Germinal center (tissue), 1 donor: ENCODE measurements at places on chromosomes 5 and 9.

DNA sequence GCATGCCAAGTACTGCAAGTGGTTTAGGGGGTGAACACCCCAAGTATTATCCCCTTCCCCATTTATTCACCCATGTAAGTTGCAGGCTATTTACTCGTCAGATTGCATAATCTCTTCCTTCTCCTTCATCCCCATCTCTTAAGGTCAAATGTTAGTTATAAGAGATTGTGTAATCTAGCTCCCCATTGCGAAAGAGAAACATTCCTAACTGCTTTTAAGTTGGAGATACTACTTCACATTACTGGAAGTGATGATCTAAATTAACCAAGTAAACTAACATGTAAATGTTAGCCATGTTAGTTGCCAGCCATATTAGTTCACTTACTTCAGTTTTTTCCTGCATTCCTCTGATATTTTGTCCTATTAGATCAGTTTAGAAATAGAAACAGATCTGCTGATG is 262.3 kb downstream of the TAF11L14 start:
- DNase-seq: no peak

DNA sequence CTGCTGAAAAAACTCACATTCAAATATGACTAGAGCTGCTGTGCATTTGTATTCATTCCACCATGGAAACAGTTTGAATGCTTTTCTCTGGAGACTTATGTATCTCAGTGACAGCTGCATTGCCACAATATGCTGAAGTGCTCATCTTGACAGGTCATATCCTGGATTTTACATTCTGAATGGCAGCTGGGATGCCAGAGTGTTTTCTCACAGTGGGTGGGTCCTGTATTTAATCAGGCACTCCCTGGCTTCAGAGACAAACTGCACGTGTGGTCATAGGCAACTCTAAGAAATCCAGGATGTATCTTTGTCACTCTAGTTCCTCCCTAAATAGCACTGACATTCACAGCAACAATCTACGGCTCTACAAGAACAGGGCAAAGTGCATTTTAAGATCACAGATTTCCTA is 75.6 kb downstream of the ST8SIA4 start:
- DNase-seq: no peak

DNA sequence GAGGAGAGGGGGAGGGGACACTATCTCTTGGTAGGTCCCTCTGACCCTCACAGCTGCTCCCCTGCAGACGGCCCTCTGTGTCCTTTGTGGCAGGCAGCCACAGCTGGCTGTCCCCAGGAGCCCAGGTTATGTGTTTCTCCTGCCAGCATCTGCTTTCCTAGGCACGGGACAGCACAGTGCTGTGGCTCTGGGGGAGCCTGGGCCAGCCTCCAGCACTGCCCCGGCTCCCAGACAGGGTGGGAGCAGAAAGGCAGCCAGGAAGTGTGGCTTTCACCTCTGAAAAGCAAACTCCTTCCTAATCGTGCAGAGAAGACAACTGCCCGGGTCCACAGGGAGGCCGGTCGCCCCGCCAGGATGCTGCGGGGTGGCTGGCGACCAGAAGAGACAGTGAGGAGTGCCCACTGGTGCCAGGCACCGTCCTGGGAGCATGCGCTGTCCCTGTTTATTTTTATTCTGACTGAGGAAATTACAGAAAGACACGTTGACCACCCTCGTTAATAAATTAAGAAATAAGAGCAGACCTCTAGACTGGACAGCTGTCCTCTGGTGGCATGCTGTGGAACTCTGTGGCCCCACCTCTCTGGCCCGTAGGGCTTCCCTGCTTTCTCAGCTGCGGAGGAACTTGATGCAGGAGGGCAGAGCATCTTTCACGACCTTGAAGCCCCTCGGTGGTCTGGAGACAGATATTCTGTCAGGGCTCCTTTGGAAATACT is 240.3 kb downstream of the FANCC start:
- no peak for DNase-seq

DNA sequence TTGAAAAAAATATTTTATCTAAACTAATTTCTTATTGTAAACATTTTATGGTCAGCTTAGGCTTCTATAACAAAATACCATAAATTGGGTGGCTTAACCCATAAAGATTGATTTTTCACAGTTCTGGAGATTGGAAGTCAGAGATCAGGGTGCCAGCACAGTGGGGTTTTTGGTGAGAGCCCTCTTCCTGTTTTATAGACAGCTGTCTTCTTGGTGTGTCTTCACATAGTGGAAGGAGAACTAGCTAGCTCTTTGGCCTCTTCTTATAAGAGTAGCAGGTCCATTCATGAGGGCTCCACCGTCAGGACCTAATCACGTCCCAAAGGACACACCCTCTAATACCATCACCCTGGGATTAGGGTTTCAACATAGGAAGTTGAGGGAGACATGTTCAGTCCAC is 26.6 kb downstream of the OTULINL start:
- DNase-seq: no peak

- no peak for DNase-seq
Measured at GRCh38 chr5:5533927-5534326, 111.5 kb downstream of the ICE1 start.

GRCh38 chr5:175654807-175655206 is 3.1 kb upstream of the HRH2 start:
- no peak for DNase-seq

GRCh38 chr9:134963546-134963945 is 45.8 kb upstream of the FCN1 start:
- DNase-seq: no peak

DNA sequence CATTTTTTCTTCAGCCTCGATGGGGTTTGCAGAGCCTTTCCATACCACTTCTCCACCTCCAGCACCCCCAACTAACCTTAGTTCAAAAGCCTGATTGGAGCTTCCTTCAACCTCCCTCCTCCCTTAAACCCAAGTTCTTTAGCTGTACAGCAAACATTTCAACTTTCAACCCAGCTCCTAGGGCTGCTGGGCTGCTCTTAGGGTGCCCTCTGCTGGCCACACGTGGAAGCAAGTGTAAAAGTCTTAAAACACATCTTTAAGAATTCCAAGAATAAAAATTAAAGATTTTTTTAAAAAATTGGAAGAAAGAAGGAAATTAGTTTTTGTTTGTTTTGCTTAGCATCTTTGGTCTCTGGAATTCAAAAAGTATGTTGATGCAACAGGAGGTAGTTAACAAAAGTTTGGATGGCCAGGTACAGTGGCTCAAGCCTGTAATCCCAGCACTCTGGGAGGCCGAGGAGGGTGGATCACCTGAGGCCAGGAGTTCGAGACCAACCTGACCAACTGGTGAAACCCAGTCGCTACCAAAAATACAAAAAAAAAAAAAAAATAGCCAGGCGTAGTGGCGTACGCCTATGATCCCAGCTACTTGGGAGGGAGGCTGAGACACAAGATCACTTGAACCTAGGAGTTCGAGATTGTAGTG is 15.5 kb upstream of the HSD17B3 start:
- DNase-seq: peak; percentile 48

GRCh38 chr5:158384535-158385481 is 525.9 kb upstream of the CLINT1 start:
- no peak for DNase-seq

DNA sequence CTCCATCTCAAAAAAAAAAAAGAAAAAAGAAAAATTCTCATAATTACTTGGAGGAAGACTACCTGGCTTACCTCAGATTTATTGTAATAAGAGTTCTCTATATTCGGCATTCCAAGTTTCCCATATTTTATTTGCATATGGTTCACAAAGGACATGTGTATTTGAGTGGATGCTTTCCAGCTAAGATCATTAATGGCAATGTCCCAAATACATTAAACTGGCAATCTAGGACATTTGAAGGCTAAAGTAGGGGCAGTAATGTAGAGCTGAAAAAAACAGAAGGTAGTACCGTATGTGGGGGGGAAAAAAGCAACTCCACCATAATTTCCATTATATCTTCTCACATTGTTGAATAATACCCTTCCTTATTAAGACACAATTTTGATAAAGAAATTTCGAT is 4.9 kb downstream of the TUT7 start:
- DNase-seq: no peak

DNA sequence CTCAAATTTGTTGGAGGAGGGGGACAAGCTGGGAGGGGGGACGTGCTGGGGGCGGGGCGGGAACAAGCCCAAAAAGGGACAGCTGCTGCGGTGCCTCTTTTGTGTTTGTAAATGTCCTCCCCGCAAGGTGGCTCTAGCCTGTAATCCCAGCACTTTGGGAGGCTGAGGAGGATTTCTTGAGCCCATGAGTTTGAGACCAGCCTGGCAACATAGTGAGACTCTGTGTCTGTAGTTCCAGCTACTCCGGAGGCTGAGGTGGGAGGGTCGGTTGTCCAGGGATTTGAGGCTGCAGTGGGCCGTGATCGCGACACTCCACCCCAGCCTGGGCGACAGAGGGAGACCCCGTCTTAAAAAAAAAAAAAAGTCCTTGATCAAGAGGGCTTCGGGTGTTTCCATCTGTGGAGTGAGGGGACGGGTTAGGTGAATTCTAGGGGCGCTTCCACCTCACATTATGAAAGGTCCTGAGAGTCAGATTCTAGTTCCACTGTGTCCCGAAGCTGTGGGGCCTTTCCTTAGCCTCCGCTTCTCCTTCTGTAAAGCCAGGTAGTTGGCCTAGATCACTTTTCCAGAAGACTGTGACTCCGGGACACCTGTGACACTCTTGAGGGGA is 779 bp upstream of the CTNNA1 start:
- no peak for DNase-seq

GRCh38 chr5:173014671-173015070 is 31.1 kb downstream of the ATP6V0E1 start:
- no peak for DNase-seq

DNA sequence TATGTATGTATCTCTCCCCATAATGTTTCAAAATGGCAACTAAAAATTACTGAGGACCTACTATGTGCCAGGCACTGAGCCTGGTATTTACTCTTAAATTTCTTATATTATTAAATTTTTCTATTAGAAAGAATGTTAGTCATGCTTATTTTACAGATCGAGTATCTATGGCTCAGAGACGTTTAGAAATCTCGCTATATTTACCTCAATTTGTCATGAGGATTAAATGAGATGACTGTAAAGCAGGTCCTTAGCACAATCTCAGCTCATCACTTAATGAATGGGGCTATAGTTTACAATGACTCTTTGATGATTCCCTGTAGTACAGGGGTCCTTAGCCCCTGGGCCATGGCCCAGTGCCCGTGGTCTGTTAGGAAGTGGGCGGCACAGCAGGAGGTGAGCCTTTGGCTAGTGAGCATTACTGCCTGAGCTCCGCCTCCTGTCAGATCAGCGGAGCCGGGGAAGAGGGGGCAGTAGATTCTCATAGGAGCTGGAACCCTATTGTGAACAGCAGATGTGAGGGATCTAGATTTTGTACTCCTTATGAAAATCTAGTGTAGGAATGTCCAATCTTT is 15.5 kb downstream of the ENC1 start:
- no peak for DNase-seq

DNA sequence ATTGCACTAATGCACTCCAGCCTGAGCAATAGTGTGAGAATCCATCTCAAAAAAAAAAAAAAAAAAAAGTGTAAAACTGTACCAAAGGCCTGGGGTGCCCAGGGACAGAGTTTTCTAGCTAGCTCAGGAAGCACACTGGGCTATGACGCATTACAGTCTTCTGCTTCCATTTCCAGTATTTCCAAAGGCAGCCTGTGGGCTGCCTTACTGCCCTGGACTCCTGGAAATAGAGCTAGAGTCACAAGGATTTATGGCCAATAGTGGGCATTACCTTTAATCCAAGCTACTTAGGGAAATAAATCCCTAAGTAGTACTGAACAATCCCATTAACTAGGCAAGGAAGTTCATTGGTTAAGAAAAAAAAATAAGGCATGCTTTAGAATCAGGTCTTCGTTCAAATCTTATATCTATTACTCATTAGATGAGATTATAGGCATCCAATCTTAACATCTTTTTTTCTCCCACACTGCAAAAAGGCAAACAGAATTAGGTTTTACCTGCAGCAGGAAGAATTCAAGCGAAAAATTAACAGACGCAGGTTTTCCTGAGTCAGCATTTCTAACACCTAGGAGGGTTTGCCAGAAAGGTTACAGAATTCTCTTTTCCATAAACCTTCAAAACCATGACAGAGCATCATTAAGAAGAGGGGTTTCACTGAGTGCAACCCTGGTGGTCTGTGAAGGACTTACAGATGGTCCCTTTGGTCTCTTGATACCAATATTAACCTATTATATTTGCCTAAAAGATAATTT is 85.6 kb upstream of the CCDC112 start:
- no peak for DNase-seq
